GM12864 (cell line): ENCODE measurements at places on chromosomes 1 and 21.

DNA sequence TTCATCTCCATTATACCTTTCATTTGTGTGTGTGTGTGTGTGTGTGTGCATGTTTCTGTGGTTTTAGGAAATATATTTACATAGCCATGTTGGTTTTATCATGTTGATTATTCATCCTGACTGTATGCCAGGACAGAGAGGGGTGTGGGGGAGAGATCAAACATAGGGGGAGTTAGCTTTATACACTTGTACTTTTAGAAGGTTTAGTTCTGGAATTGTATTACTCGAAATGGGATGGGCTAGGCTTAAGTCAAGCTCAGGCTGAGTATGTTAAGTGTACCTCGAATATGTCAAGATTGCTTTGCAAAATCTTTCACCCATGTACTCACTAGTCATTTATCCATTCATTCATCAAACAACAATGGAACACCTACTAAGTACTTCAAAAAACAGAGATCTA lies 123.3 kb downstream of the HMCN1 start:
- DNase-seq: no peak

- no peak for DNase-seq
Observed at GRCh38 chr1:93221913-93222312, 41.4 kb downstream of the CCDC18 start.

GRCh38 chr1:167136191-167136614 lies 42.3 kb downstream of the STYXL2 start:
- DNase-seq: no peak

- DNase-seq: no peak
Observed at GRCh38 chr1:10398278-10398733, 558 bp upstream of the PGD start.

DNA sequence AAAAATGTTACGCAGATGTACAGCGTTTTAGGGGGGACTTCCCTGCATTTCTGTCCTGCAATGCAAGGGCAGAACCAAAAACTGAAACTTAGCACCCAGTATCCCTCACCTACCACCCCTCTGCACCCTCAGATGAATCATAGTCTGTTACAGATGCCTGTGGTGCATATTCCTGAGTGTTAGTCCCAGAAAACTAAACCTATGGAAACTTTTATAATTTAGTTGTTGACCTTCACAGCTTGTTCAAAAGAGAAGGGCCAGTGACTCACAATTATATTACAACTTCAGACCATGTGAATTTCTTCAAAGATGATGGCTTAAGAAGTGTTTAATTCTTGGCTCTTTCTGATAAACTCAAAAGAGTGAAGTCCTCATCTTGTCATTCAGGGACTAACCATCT lies 5.8 kb downstream of the PTGER3 start:
- no peak for DNase-seq

GRCh38 chr1:212994926-212995325 lies 20.7 kb downstream of the ANGEL2 start:
- DNase-seq: no peak
